ENCODE measurements at places on chromosomes 2 and 18.
A peak's percentile ranks its signal among the peaks of the same experiment; 100 is the strongest.

GRCh38 chr2:160214461-160215445 lies 14.7 kb upstream of the ITGB6 start:
- DNase-seq: no peak

- DNase-seq: no peak
These were observed 6.8 kb upstream of the TGFA start for GRCh38 chr2:70560442-70560841.

DNA sequence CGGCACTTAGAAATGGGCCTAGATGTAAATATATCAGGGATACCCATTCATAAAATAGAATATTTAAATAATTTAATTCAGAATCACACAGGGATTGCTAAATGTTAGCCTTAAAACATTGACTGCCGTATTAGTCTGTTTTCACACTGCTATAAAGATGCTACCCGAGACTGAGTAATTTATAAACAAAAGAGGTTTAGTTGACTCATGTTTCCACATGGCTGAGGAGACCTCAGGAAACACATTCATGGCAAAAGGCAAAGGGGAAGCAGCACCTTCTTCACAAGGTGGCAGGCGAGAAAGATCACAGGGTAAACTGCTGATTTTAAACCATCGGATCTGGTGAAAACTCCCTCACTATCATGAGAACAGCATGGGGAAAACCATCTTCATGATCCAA lies 223.6 kb upstream of the GULP1 start:
- no peak for DNase-seq

- no peak for DNase-seq
These were observed 93.7 kb upstream of the SH3BP4 start for GRCh38 chr2:234858145-234858544.

GRCh38 chr2:172100080-172100934 lies 2.4 kb downstream of the DLX2 start:
- DNase-seq: no peak

- DNase-seq: no peak
These were observed 132.2 kb downstream of the TNS1 start for GRCh38 chr2:217870528-217871011.

GRCh38 chr2:216830346-216830745 lies 29.5 kb downstream of the TNP1 start:
- DNase-seq: no peak

DNA sequence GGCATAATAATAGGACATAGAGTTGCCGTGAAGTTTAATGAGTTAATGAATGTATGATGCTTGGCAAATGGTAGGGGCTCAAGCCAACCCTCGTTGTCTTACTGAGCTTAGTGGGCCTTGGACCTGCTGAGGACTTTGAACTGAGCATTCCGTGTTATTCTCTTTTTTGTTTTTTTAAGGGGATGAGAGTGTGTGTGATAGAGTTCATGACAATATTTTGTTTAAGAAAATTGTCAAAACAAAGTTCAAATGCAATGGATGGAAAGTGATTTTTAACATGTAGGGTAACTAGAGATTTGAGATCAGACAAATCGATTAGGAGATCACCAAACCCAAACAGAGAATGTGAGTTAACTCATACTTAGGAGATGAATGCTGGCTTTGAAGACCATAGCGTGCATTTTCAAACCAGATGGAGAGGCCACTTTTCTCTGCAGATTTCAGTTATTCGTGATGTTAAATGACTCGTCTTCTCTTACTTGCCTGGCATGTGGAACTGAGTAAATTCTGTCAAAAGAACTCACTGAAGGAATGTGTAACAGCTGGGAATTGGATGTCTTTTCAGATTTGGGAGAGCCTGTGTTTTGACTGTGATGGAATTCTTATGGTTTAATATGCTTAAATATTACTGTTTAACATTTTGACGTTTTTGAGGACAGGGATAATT lies 88.7 kb downstream of the NEDD4L start:
- DNase-seq: no peak

GRCh38 chr2:196277002-196277401 lies 105.6 kb upstream of the STK17B start:
- peak; percentile 38 for DNase-seq

GRCh38 chr18:55665506-55665905 lies 77.5 kb upstream of the TCF4 start:
- DNase-seq: no peak

GRCh38 chr2:185145316-185146121 lies 547.2 kb downstream of the ZNF804A start:
- no peak for DNase-seq

- DNase-seq: no peak
These were observed 18.9 kb downstream of the IMPA2 start for GRCh38 chr18:12000072-12000659.

DNA sequence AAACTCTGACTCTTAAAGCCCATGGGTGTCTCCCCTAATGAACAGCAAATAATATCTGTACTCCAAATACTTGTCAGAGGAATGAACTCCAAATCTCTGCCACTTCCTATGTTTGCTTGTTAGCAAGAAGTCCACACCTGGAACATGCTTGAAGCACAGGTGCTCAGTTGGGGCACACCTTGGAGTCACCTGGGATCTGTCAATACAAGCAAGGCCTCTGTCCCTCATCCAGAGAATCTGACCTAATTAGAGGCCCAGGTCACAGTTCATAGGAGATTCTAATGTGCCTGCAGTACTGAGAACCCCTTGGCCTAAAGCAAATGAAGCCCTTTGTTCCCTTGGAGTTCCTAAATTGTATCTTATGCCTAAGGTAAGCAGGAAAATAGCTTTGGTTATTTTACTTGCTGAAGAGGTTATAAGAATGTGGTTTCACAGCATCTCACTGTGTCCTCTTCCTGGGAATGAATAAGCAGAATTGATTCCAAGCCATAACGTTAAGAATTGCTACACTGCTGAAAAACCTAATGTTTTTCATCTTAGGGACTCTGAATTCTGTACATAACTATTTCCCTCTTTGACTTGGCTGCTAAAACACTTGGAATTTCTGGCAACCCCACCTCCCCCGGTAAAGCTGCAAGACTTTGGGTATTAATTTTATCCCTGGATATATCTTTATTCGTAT lies 113.4 kb downstream of the PIEZO2 start:
- DNase-seq: no peak

DNA sequence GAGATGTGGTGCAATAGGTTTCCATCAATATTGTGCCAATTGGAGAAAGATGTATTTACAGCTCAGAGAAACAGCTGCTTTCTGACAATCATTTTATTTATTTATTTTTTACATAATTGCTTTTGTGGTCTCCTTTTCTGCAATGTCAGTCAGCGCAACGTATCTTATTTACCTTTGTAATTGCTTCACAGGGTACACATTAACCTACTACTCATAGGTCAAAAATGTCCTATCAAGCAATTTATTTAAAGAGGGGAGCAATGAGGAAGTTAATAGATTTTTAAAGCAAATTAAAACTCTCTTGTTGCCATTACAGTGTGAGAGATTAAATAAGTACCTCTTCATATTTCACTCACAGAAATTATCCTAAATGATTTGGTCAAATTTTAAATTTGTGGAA lies 291.0 kb downstream of the CALCRL start:
- DNase-seq: no peak

- no peak for DNase-seq
These were observed 75.4 kb downstream of the CERKL start for GRCh38 chr2:181581534-181581933.

DNA sequence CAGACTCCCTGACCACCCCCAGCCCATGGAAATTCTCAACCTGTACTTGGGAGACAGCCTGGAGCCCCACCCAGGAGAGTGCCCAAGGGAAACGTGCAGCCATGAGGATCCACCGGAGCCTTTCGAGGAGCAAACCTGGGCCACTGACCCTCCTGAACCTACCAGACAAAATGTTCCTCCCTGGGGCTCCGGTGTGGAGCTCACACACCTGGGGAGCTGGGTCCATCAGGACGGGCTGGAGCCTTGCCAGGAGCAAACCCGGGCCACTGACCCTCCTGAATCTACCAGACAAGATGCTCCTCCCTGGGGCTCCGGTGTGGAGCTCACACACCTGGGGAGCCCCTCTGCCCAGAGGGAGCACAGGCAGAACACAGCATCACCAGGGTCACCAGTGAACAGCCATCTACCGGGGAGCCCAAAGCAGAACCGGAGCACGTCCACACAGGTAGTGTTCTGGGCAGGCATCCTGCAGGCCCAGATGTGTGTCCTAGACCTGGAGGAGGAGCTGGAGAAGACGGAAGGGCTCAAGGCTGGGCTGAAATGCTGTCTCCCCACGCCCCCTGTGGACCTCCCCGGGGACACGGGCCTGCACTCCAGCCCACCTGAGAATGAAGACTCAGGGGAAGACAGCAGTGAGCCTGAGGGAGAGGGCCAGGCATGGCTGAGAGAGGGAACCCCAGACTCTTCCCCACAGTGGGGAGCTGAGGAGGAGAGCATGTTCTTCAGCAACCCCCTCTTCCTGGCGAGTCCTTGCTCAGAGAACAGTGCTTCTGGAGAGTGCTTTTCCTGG lies 8.9 kb downstream of the PSD4 start:
- DNase-seq: no peak

GRCh38 chr18:66682855-66683322 lies 79.0 kb upstream of the CDH19 start:
- no peak for DNase-seq

GRCh38 chr2:71696381-71696780 lies 243.0 kb downstream of the DYSF start:
- no peak for DNase-seq

DNA sequence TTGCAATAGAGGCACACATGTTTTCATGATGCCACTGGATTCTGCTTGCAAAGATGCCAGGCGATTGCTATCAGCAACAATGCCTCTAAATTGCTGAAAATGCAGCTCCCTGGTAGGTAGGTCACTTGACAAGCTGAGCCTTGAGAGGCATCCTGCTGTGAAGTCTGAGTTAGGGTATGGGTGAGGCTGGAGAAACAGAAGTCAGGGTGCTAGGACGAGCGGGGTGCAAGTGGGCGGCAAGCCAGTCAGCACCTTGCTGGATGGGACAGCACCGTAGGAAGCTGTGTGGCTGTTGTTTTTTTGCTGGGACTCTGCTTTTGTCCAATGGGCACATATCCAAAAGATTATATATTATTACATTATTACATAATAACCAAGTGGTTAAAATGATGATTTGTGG lies 10.5 kb upstream of the CLIP4 start:
- DNase-seq: no peak

DNA sequence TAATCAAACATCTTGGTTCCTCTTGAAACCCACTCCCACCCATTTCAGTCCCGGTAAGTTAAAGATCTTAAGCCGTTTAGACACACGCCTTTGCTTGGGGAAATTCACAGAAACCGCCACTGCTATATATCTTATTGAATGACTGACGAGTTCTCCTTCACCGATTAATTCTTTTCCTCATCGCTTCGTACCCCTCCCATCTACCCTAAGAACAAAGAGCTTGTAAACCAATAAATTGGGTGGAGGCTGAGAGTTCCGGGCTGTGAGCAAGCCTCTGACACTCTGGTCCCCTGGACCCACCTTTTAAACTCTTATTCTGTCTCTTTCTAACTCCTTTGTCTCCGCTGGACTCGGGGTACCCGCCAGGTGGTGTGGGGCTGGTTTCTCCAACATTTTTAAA lies 30.6 kb downstream of the TMEM131 start:
- no peak for DNase-seq

- DNase-seq: no peak
These were observed 163.1 kb downstream of the BABAM2 start for GRCh38 chr2:28053597-28053996.

- DNase-seq: no peak
These were observed 25.5 kb downstream of the GCG start for GRCh38 chr2:162126527-162126926.

- DNase-seq: no peak
These were observed 168.6 kb downstream of the PTPRM start for GRCh38 chr18:7735626-7736175.

DNA sequence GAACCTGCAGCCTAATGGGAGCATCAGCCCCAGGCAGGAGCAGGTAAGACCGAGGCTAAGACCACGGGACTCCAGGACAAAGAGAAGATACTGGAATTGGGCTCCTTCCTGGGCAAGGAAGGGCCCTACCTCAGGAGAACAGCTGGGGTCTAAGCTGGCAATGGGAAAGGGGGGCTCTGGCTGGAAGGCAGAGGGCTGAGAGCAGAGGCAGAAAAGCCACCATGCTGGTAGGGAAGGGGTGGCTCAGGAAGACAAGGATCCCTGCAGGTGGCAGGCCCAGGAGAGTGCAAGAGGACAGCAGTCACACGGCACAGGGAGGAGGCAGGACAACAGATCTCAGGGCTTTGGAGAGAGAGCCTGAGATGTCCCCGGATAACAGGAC lies 203.5 kb downstream of the NDUFA10 start:
- no peak for DNase-seq

DNA sequence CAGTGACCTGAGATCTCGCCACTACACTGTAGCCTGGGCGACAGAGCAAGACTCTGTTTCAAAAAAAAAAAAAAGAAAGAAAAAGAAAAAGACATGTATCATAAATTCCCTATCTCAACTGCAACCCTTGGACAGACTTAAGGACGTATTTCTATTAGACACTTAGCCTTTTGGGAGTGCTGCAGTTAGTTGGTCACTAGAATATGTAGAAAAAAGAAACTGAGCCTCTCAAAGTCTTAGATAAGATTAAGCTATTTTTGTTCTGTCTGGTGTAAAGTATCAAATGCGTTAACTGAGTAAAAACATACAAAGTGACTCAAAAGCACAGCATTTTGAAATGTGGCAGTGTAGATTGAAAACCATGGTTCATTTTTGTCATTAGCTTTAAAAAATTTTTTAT lies 7.3 kb downstream of the NBEAL1 start:
- DNase-seq: no peak

DNA sequence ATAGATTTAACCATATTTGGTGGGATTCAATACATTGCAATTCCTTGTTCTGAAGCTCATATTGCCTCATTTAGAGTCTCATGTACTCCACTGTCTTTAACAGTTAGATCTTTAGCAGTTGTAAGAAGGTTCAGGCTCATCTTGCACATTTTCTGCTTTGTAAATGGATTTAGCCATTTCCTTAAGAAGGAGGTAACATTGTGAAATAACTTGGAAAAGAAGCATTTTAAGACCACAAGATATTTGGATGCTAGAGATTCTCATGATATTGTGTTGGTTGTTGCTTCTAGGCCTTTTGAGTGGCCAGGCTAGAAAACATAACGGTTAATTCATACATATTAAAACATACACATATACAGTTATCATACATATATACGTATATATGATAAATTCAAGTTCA lies 445.8 kb upstream of the NXPH2 start:
- no peak for DNase-seq

- no peak for DNase-seq
These were observed 28.9 kb upstream of the RAMP1 start for GRCh38 chr2:237830522-237830921.

GRCh38 chr2:219954331-219954730 lies 326.9 kb downstream of the SLC4A3 start:
- no peak for DNase-seq

Measured in GM18507 (cell line).